HFFc6 (cell line): ENCODE measurements at places on chromosomes 5 and 9. TPM values are rescaled to one million over a fixed set of nuclear protein-coding genes. Genes with fewer than 3 reads are reported as not detected.

DNA sequence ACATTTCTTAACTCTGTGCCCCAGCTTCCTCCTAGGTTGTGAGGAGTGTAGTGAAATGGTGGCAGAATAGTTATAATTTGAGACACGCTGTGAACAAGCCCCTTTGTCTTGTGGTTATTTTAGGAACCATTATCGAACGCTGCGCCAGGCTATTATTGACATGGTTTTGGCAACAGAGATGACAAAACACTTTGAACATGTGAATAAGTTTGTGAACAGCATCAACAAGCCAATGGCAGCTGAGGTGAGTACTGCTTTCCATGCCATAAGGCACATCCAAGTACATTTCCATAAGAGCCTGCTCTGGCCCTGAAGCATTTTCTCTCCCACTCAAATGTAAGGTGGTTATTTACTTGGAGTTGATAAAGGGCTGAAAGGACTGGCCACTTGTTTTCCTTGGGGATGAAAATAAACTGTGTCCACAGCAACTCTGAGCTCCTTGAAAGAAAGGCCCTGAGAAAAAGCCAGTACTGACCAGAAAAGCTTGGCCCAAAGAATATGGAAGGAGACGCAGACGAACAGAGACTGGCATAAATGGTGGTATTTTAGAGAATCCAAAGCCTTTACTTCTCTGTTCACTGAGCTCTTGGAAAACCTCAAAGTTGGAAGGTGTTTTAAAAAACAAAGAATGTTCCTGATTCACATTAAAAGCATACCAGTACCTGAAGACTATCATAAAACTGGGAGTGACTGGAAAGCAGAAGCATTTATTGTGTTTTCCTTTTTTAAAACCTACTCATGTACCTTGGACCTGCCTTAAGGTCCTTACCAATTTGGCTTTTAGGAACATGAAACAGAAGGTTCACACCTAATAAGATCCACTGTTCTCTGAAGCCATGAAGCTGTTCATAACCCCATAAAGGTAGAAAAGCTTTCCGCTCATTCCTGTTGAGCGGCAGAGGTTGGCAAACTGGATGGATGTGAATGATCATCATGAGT is 72.2 kb downstream of the WDR41 start:
- peaks cover 15% of the 10 kb centered on the region for H3K36me3 ChIP-seq
- no peak overlapping the region for H3K4me3 ChIP-seq
- no peak for DNase-seq
- no peak overlapping the region for H3K27ac ChIP-seq
- peaks cover 27% of the 10 kb centered on the region for H3K4me1 ChIP-seq
- peaks cover 27% of the 10 kb centered on the region for H3K27me3 ChIP-seq

- H3K27ac ChIP-seq, result no peak overlapping the region
- H3K4me1 ChIP-seq, result peaks cover 36% of the 10 kb centered on the region
- no peak for DNase-seq
- peaks cover 4% of the 10 kb centered on the region; the same call in 1 of the 2 replicates for H3K36me3 ChIP-seq
- H3K4me3 ChIP-seq, result no peak overlapping the region
These were observed 194.9 kb downstream of the PALM2AKAP2 start for GRCh38 chr9:109974918-109975276.

DNA sequence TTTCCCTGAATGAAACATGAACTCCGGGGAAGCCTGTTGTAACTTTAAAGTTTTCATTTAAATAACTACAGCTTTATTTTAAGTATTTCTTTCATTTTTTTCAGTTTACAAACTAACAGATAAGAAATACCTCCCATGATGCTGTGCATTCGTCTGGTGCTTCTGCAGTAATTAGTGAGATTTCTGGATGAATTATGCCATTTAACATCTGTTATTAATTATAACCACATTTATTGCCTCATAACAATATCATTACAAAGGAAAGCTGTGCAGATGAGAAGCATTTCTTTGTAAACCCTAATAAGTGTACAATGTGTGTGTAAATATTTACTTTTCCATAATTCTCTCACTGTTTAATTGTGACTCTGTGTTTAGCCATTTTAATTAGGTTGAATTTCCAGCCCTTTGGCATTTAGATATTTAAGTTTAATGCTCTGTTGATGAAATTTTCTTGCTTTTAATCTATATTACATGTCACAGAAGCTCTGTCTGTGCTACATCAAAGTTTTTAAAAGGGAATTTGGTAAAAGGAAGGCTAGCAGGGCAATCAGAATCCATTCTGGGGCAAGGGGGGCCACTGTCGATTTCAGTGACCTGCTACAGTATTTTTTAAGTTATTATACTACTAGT is 418.0 kb downstream of the SPATA31D1 start:
- H3K27ac ChIP-seq, result no peak overlapping the region
- no peak for DNase-seq
- H3K4me3 ChIP-seq, result no peak overlapping the region
- H3K27me3 ChIP-seq, result no peaks in the 10 kb centered on the region

GRCh38 chr5:59724482-59725391 is 168.8 kb downstream of the PDE4D start:
- no peaks in the 10 kb centered on the region for H3K27me3 ChIP-seq
- no peaks in the 10 kb centered on the region for H3K36me3 ChIP-seq
- peak overlapping the region; percentile 47; the same call in 1 of the 2 replicates for H3K27ac ChIP-seq
- DNase-seq, result peak; percentile 22
- peaks cover 20% of the 10 kb centered on the region for H3K4me1 ChIP-seq
- H3K4me3 ChIP-seq, result no peak overlapping the region

DNA sequence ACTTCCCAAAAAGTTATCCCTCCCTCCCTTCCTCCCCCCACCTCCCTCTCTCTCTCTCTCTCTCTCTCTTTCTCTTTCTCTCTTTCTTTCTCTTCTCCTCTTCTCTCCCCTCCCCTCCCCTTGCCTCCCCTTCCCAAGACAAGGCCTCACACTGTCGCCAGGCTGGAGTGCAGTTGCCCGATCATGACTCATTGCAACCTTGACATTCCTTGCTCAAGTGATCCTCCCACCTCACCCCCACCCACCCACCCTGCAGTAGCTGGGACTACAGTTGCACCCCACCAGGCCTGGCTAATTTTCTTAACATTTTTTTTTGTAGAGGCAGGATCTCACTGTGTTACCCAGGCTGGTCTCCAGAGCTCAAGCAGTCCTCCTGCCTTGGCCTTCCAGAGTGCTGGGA is 32.8 kb downstream of the VPS13A start:
- H3K27ac ChIP-seq, result no peak overlapping the region
- no peak overlapping the region for H3K4me3 ChIP-seq
- H3K4me1 ChIP-seq, result no peaks in the 10 kb centered on the region
- no peaks in the 10 kb centered on the region for H3K36me3 ChIP-seq
- no peaks in the 10 kb centered on the region for H3K27me3 ChIP-seq

GRCh38 chr9:2227144-2227867 is 212.2 kb downstream of the SMARCA2 start:
- H3K27me3 ChIP-seq, result no peaks in the 10 kb centered on the region; the same call in 1 of the 2 replicates
- H3K36me3 ChIP-seq, result no peaks in the 10 kb centered on the region
- H3K4me3 ChIP-seq, result no peak overlapping the region

GRCh38 chr9:83111169-83111568 is 48.2 kb upstream of the RASEF start:
- no peaks in the 10 kb centered on the region; the same call in 1 of the 2 replicates for H3K27me3 ChIP-seq
- DNase-seq, result no peak
- H3K27ac ChIP-seq, result no peak overlapping the region
- H3K4me3 ChIP-seq, result no peak overlapping the region
- H3K36me3 ChIP-seq, result no peaks in the 10 kb centered on the region; the same call in 1 of the 2 replicates

DNA sequence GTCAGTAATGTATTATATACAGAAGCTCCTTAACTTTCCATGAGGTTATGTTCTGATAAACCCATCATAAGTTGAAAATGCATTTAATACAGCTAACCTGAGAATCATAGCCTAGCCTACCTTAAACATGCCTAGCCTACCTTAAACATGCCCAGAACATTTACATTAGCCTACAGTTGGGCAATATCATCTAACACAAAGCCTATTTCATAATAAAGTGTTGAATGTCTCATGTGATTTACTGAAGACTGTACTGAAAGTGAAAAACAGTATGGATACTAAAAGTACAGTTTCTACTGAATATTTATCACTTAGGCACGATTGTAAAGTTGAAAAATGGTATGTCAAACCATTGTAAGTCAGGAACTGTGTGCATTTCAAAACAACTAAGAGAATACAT is 1.6 kb downstream of the GM2A start:
- no peak overlapping the region for H3K27ac ChIP-seq
- H3K27me3 ChIP-seq, result peaks cover 4% of the 10 kb centered on the region
- H3K36me3 ChIP-seq, result no peaks in the 10 kb centered on the region; the same call in 1 of the 2 replicates
- H3K4me3 ChIP-seq, result no peak overlapping the region

- DNase-seq, result no peak
- no peak overlapping the region for H3K27ac ChIP-seq
- H3K4me3 ChIP-seq, result no peak overlapping the region
- H3K27me3 ChIP-seq, result peaks cover 5% of the 10 kb centered on the region
These were observed 75.0 kb upstream of the ICE1 start for GRCh38 chr5:5347442-5347841.

- H3K27me3 ChIP-seq, result no peaks in the 10 kb centered on the region
- peak overlapping the region; percentile 45 for H3K4me3 ChIP-seq
- H3K36me3 ChIP-seq, result peaks cover 4% of the 10 kb centered on the region; the same call in 1 of the 2 replicates
- peak overlapping the region; percentile 13; the same call in 1 of the 2 replicates for H3K27ac ChIP-seq
These were observed 10.9 kb downstream of the FBXL7 start for GRCh38 chr5:15510831-15511230.

DNA sequence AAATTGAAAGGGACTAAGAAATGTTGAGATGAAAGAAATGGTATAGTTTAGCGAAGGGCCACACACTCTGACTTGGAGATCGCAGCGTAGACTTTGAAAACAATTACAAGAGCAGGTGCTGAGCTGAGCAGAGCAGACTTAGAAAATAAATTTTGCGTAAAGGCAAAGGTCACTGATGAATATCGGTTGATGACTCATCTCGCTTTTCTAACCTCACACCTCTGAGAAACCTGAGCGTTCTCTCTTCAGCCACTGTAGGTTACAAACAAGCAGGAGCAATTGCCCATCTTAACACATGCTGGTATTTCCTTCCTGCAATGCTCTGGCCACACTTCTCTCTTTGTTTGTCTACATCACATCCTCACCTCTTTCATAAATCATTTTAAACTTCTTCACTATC is 190.6 kb upstream of the C9orf72 start:
- H3K27ac ChIP-seq, result no peak overlapping the region
- DNase-seq, result no peak
- H3K4me1 ChIP-seq, result no peaks in the 10 kb centered on the region
- H3K36me3 ChIP-seq, result no peaks in the 10 kb centered on the region
- H3K27me3 ChIP-seq, result no peaks in the 10 kb centered on the region
- H3K4me3 ChIP-seq, result no peak overlapping the region

GRCh38 chr5:103918668-103919367 is 356.2 kb upstream of the NUDT12 start:
- no peak overlapping the region for H3K27ac ChIP-seq
- no peaks in the 10 kb centered on the region for H3K4me1 ChIP-seq

DNA sequence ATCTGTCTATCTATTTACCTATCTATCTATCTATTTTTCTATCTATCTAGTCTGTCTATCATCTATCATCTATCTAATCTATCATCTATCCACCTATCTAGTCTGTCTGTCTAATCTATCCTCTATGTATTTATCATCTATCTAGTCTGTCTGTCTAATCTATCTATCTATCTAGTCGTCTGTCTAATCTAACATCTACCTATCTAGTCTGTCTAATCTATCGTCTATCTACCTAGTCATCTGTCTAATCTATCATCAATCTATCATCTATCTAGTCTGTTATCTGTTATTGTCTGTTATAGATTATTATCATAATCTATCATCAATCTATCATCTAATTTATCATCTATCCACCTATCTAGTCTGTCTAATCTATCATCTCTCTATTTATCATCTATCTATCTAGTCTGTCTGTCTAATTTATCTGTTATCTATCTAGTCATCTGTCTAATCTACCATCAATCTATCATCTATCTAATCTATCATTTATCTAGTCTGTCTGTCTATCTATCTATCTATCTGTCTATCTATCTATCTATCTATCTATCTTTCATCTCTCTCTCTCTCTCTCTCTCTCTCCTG is 80.2 kb upstream of the ZNF618 start:
- H3K36me3 ChIP-seq, result no peaks in the 10 kb centered on the region
- no peak overlapping the region for H3K27ac ChIP-seq
- no peak overlapping the region for H3K4me3 ChIP-seq
- DNase-seq, result no peak
- peaks cover 9% of the 10 kb centered on the region for H3K4me1 ChIP-seq

GRCh38 chr9:113622600-113623400 is 159.3 kb downstream of the RGS3 start:
- no peaks in the 10 kb centered on the region; the same call in 1 of the 2 replicates for H3K36me3 ChIP-seq
- H3K27me3 ChIP-seq, result peaks cover 4% of the 10 kb centered on the region; the same call in 1 of the 2 replicates
- peak overlapping the region; percentile 100 for H3K27ac ChIP-seq
- H3K4me1 ChIP-seq, result peaks cover 85% of the 10 kb centered on the region

- DNase-seq, result no peak
- H3K27me3 ChIP-seq, result no peaks in the 10 kb centered on the region; the same call in 1 of the 2 replicates
- no peak overlapping the region for H3K4me3 ChIP-seq
- H3K4me1 ChIP-seq, result no peaks in the 10 kb centered on the region
These were observed 277.5 kb downstream of the CEMIP2 start for GRCh38 chr9:71490810-71491209.

DNA sequence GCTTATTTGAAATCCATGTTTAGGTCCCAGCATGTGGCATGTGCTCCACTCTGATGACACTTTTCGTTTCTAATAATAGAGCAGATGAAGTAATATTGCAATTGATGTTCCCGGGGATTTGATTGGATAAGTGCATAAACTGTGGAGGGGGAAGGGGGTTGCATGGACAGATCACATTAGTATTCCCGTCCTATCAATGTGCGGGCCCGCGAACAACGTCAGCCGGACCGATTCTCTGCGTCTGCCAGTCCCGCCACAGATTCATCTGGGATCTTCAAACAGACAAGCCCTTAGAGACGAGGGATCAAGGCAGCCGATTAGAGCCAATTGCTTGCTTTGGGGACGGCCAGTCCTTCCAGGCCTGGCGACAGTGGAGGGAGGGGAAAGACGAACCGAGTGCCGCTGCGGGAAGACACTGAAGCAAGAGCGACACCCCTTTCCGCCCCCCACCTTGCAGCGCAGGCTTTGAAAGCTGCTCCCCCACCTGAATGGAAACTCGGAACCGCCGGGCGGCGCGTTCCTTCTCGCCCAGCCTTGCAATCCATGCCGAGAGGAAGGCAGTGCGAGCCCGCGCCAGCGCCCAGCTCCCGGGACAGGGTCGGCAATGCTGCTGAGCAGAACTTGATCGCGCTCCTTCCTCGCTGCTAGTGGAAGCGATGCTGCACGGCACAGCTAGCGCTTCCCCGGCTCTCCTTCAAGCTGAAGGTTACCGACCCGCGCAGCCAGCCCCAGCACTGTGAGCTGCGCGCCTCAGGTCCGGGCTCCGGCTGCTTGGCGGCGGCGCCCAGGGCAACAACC is at the start of gene RGS7BP:
TSS of gene RGS7BP (plus strand) at position 247 of the 798 bp plus-strand sequence. CDS start 610 bp downstream, outside the sequence.
- DNase-seq, result no peak
- peak within 1 kb of the TSS; percentile 4; the same call in 1 of the 2 replicates for H3K4me3 ChIP-seq
- H3K4me1 ChIP-seq, result no peaks in the 10 kb centered on the region
- H3K36me3 ChIP-seq, result no peaks in the 10 kb centered on the region
- H3K27ac ChIP-seq, result no peak within 1 kb of the TSS

- H3K4me3 ChIP-seq, result peak overlapping the region; percentile 71
- peaks cover 48% of the 10 kb centered on the region for H3K4me1 ChIP-seq
- H3K27me3 ChIP-seq, result peaks cover 8% of the 10 kb centered on the region
- H3K36me3 ChIP-seq, result peaks cover 4% of the 10 kb centered on the region; the same call in 1 of the 2 replicates
- DNase-seq, result no peak
These were observed 57.3 kb upstream of the CPLX2 start for GRCh38 chr5:175813943-175814630.

The ANXA2R gene
- total RNA-seq, result 0.70 to 1.3 TPM (median 1.0 TPM) in 3 replicates

The LVRN gene
- total RNA-seq, result 0.10 to 0.41 TPM in 2 of 3 replicates, not detected in the other

The DOK3 gene
- 1.3 and 1.4 TPM in 2 replicates for total RNA-seq

The SELENOP gene
- 0.26 and 0.51 TPM in 2 replicates for total RNA-seq

The GPR150 gene
- total RNA-seq, result 0.26 to 0.37 TPM (median 0.27 TPM) in 3 replicates

The TNC gene
- total RNA-seq, result 49.4 and 67.7 TPM in 2 replicates

The DND1 gene
- 0.27 to 0.43 TPM (median 0.38 TPM) in 3 replicates for total RNA-seq

The KIAA0825 gene
- 1.6 and 1.8 TPM in 2 replicates for total RNA-seq

The ASS1 gene
- 49.1 to 114 TPM (median 70.6 TPM) in 3 replicates for total RNA-seq

The GMCL2 gene
- not detected in 3 replicates for total RNA-seq
